ENCODE measurements at places on chromosomes 2 and 18.

- DNase-seq = no peak
Measured at GRCh38 chr2:107235491-107236254, 349.7 kb upstream of the ST6GAL2 start.

DNA sequence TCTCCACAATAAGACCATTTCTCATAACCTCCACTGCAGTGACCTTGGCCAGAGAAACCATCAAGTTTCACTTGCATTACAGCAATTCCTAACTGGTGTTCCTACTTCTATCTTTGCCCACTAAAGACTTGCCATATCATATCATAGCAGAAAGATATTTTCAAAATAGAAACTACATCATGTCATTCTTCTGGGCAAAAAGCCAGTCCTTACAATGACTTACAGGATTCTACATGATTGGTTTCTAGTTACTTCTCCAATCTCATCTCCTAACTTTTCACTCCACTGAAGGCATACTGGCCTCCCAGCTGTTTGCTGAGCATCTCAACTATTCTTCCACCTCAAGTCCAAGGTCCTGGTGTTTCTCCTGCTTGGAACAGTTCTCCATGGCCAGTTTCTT is 151.4 kb downstream of the HNMT start:
- no peak for DNase-seq

GRCh38 chr2:231189571-231190495 is 8.6 kb upstream of the ARMC9 start:
- no peak for DNase-seq

DNA sequence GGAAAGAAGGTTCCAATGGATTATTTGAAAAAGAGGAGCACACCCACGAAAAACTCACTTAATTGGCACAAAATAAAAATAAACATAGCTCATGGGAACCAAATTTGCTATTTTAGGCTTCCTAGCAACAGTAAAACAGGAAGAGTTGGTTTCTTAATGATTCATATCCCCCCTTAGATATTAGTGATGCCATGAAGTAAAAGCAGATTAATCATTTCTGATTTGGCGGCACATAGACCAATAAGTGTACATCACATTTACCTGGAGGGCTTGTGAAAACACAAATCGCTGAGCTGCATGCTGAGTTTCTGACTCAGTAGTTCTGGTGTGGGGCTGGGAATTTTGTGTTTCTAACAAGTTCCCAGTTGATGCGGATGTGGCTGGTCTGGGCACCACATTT is 260.4 kb downstream of the SLC4A3 start:
- no peak for DNase-seq

- no peak for DNase-seq
Measured at GRCh38 chr18:40152859-40153258, 1802.2 kb upstream of the PIK3C3 start.

DNA sequence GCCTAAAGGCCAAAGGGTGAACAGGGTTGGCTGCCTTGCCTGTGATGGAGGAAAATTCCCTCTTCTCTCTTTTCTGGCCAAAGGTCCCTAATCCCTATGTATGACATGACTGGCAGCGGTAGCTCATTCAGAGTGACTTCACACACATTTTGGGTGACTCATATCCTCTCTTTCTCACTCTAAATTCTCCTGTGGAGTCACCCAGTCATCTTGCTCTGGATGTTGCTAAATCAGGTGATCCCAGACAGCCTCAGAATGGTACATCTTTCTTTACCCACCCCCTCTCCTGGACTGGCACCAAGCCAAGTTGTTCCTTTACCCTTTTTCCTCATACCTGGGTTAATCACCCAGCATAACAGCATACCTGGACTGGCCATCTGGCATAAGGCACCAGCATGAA is 77.2 kb downstream of the NEURL3 start:
- DNase-seq = no peak

- DNase-seq = no peak
Measured at GRCh38 chr2:117087535-117088291, 726.8 kb upstream of the DDX18 start.
